ENCODE measurements at places on chromosomes 12 and 14.

DNA sequence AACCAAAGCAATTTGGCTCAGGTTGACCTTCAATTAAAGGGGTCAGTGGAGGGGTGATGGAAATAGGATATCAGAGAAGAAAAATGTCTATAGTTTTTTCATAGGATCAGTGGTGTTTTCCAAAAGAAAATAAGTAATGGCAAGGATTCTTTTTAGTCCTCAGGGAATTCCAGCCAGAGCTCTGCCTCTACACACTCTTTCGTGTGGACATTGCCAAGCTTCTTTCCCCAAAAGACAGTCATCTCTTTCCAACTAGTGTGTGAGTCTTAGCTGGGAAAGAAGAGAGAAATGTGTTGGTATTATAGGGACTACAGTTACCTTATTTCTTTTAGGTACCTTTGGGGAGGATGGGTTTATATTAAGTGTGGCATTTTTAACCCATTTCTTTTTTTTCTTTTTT lies 46.5 kb downstream of the RBMS2 start:
- DNase-seq, result no peak

DNA sequence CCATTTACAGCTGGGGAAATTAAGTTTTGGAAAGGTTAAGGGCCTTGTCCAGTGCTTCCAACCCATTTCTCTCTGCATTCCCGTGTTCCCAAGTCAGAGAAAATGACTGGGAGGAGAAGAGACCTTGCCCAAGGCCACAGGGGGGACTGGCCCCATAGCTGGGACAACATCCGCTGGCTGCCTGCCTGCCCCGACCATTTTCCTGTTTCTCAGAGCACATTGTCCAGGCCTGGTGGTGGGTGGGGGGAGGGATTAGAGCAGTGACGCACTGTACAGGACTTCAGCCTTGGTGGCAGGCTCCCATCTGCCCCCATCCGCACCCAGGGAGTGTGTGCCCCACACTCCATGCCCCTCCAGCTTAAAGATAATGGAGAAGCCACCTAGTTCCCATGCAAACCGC lies 27.7 kb downstream of the DIO3 start:
- no peak for DNase-seq

DNA sequence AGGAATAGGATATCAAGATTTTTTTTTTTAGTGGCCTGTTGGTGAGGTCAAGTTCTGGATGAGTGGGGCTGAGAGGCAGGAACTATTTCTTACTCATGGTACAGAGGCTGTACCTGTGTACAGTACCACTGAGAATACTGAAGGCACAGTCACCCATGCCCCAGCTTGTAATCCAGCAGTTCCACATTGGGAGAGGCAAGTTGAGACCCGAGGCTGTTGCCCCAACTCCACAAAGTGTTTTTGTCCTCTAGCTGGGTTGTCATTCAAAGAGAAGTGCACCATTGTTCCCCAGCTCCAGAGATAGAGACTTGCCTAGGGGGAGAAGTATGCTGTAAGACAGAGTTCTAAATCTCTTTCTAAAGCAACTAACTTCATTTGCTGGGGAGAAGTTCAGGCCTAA lies 38.7 kb downstream of the ARID2 start:
- no peak for DNase-seq

DNA sequence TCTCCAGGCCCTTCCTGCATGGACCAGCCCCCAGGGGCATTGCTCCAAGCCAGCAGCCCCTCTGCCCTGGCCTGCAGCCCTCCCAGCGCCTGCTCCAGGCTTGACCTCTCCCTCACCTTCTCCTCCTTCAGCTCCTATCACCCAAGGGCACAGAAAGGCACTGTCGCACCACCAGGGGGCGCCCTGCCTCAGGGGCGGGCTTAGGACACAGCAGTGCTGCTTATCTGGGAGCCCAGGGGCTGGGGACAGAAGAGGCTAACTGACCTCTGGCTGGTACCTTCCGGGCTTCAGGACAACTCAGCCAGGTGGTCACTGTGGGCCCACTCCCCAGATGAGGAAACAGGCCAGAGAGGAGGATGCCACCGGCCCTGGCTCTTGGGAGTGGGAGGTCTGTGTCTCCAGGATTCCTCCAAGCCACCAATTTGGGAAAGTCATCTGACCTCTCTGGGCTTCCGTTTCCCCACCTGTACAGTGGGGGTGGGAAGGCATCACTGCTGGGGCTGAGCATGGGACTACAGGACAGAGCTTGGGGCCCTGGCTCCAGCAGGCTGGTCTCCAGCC lies 25.3 kb upstream of the GPR132 start:
- peak; percentile 82 for DNase-seq

DNA sequence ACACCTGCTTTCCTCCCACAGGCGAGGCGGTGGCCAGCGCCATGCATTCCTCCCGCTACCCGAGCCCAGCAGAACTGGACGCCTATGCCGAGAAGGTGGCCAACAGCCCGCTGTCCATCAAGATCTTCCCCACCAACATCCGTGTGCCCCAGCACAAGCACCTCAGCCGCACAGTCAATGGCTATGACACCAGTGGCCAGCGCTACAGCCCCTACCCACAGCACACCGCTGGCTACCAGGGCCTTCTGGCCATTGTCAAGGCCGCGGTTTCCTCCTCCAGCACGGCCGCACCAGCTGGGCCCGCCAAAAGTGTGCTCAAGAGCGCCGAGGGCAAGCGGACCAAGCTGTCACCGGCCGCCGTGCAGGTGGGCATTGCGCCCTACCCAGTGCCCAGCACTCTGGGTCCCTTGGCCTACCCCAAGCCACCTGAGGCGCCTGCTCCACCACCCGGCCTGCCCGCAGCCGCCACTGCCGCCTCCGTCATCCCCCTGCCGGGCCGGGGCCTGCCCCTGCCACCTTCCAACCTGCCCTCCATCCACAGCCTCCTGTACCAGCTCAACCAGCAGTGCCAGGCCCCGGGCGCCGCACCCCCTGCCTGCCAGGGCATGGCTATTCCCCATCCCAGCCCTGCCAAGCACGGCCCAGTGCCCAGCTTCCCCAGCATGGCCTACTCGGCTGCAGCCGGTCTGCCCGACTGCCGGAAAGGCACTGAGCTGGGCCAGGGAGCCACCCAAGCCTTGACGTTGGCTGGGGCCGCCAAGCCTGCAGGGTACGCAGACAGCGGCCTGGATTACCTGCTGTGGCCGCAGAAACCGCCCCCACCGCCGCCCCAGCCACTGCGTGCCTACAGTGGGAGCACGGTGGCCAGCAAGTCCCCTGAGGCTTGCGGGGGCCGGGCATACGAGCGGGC lies 54.6 kb downstream of the FAM222A start:
- no peak for DNase-seq

DNA sequence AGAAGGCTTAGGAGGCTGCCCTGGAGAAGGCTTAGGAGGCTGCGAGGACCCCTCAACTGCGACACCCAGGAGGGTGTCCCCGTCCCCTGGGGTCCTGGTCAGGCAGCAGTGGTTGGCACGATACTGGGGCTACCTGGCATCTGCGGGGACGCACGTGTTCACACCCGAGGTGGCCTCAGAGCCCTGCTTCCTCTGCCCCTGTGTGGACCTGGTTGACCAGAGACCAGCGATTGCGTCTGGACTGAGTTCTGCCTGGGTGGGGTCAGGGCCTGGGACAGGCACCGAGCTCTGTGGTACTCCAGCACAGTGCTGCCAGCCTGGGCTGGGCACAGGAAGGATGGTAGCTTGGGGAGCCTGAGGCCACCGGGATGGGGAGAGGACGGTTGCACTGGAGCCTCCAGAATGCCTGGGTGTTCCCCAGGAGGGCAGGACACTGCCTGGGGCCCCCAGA lies 735 bp downstream of the ASPG start:
- DNase-seq, result no peak

GRCh38 chr12:12176402-12176801 lies 90.4 kb downstream of the LRP6 start:
- DNase-seq, result no peak

DNA sequence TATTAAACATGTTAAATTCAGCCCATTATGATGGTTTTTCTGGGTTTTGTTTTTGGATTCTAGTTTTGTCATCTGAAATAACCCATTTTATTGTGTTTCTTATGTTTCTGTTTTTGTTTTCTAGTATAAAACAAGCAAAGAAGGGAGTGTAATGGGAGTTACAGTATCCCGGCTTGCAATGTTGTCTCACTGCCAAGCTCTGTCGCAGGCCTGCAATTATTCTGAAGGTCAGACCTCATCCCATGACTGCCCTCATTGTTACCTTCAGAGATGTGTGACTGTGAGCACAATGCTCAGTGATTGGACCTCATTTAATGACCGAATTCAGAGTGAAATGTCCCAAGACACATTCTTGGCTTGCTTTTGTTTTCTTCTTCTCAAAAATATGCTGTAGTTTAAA lies 73.0 kb upstream of the ATF1 start:
- no peak for DNase-seq

DNA sequence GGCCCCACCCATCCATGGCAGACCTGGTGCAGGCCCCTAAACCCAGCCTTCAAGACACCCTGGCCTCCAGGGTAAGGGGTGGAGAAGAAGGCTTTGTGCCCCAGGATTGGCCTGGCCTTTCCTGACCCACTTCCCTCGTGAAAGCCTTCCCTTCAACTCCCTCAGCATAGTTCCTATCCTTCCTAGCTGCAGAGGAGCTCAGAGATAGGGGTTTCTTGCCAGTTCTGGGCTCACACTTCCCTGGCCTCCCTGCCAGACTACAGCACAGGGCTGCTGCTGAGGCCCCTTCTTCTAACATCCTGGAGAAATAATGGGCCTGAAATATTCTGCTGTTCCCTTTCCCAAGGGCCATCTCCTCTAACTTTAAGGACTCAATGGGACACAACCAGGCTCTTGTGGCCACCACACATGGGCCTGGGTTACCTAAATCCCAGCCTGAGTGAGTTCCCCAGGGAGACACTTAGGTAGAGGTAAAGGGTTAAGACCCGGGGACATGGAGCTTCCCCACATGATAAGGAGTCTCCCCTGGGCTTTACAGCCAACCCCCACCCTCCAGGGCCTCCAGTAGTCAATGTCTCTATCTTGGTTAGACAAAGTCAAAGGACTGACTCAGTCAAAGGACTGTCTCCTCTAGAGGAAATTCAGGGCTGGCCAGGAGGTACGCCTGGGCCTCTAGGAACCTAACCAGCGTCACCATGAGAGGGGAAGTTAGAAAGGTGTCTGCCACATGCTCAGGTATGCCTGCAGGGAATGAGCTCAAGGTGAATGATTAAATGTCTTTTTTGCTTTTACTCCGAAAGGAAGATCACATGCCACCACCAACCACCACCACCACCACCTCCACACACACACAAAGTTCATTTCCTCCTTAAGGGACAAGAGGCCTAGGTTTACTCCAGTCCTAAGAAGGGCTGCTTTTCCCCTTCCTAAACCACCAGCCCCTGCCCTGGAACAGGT lies 7.1 kb downstream of the ZFP36L1 start:
- DNase-seq, result no peak

DNA sequence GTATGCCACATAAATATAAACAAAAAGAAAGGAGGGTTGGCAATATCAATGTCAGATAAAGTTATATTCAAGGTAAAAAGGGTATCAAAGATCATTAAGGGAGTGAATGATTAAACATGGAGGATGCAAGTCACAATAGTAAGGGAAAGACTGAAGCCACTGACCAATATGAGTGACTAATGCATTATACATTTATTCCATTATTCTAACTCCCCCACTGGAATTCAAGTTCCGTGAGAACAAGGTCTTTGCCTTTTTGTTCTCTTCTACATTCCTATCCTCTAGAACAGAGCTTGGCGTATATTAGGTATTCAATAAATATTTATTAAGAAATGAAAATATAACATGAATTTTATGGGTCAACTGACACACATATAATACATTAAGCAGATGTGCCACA lies 30.7 kb downstream of the MAP4K5 start:
- no peak for DNase-seq

GRCh38 chr12:103494051-103494733 lies 1.6 kb downstream of the C12orf42 start:
- DNase-seq, result no peak

DNA sequence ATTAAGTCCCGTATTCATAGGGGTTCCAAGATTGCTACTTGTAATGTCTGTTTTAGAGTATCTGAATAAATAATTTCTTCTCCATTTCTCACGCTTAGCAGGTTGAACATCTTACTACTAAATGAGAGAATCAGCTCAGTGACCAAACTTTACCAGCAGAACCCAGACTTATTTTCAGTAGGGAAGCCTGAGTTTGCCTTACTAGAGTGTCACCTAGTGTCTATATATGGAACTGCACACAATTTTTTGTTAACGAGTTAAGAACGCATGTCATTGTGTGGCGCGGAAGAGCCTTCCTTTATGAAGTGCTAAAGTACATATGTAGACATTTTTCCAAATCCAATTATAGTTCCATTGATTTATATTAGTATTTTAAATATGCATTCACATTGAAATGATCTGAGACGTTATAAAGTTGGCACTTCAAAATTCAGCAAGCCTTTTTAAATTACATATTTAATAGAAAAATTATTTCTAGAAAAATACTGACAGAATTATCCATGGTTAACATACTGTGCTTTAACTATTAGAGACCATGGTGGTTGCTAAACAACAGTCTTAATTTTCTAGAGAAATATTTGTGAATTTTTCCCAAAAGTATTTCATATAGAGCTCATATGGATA lies 88.3 kb downstream of the RPS29 start:
- DNase-seq, result no peak

DNA sequence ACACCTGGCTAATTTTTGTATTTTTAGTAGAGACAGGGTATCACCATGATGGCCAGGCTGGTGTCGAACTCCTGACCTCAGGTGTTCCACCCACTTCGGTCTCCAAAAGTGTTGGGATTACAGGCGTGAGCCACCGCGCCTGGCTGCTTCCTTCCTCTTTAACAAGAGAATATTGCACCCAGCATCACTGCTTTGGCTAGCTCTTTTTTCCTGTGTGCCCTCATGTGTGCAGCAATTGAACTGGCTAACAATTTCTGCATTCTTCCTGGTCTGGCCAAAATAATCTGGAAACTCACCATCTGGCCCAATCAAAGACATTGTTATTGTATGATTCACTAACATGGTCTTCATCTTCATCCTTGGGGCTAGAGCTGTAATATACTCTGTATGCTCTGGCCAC lies 2.7 kb upstream of the ASB8 start:
- no peak for DNase-seq

DNA sequence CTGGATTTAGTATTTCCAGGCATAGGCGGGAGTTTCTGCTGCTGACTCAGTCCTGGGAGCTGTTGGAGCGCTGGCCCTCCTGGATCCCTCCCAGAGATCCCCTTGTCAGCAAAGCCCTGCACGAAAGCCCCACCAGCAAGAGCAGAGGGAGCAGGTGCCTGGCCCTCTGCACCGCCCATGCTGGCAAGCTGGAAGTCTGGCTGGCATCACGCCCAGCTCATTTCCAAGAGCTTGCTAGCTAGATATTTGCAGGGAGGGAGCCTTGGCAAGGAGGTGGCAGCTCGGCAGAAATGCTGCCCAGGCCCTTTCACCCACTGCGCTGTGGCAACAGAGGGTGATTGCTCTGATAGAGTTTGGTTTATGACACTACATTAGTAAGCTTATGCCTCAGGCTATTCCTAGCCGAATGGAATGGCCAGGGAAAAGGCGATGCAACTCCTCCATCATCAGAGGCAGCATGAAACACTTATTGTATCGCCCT lies 193.9 kb downstream of the EMP1 start:
- DNase-seq, result no peak

- no peak for DNase-seq
Measured at GRCh38 chr12:95316798-95317197, 99.2 kb downstream of the VEZT start.

- no peak for DNase-seq
Measured at GRCh38 chr14:95361373-95362137, 41.8 kb upstream of the CLMN start.
